ENCODE measurements at places on chromosomes 5 and 9.

DNA sequence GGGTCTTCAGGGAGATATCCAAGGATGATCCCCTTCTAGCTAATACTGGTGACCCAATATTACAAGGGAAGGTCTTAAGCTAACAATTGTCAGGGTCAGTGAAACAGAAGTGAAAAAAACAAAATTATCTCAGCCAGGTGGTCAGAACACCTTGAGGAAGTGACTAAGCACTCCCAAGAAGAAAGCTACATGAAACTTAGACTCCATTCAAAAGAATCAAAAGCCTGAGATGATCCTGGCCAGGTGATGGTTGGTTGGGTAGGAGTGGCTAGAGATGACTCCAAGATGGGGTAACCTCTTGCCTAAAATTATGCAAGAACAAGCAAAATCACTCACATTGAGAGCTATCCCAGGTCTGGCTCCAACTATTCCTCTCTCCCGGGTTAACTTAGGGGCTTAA is 5.4 kb downstream of the VCP start:
- DNase-seq: no peak

DNA sequence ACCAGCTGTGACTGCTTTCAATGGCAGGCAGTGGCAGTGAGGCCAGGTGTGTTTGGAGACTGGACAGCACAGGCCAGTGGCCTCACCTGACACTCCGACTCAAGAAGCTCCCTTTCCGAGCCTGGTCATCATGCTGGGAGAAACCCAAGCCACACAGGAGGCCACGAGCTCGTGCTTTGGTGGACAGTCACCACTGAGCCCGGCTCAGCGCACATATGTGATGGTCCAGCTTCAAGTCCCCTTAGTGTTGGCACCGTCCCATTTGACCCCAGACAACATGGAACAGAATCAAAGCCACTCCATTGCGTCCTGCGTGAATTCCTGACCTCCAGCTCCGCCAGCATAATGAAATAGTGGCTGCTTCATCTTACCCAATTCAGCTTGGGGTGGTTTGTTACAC is 64.0 kb upstream of the PPP1R26 start:
- DNase-seq: no peak

DNA sequence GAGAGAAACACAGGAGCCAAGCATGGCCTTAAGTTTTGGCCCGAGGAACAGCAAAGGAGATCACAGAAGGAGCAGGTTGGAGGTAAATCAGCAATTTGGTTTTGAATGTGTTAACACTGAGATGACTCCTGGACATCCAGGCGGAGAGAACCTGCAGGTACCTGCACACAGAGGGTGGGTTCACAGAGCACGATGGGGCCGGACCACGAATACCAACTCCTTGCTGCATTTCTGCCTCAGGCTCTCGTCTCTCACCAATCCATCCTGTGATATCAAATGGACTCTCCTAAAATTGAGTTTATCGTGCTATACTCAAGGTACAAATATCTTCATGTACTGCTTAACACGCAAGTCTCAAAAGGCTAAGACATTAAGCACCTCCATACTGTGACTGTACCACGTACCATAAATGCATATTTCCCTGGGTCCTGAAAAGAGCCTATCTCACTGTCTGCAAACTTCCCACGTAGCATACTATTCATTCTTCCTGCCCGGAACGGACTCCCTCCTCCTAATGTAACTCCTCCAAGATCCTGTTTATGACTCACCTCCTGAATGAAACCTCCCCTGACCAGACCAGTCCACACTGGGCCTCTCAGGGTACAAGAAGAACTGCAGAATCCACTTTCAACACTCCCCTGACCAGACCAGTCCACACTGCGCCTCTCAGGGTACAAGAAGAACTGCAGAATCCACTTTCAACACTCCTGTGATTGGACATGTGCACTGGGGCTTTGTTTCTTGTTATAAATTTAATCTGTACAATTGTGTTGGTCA is 380.8 kb upstream of the RFX3 start:
- no peak for DNase-seq

DNA sequence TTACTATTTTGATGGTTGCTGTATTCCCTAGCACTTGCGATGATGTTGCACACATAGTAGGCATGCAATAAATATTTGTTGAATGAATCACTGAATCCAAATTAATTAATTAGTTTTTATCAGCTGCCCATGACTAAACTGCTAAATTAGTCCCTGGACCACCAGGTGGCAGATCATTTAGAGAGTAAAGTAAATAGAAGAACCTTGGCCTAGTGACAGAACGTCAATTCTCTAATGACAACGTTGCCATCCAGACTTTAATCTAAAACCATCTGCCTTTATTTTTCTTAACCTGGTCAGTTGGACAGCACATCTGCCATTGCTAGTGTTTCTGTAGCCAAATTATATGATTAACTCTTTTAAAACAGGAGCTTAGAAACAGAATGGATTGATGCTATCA is 457.5 kb downstream of the KIF4B start:
- DNase-seq: no peak

DNA sequence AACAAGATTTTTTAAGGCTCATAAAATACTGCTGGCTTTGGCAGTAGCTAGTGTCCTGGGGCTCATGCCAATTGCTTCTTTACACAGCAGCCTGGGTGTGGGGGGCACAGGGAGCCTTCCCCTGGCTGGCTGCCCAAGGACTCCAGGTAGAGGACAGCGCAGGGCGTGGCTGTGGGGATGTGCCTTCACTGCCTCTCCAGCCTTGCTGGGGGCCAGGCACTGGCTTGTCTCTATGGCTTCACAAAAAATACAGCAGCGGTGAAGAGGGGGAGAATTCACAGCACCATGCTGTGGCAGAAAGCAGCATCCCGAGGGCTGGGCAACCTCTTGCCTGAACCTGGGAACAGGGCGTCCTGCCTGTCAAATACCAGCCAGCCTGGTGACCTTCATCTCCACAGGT is 57.4 kb downstream of the DAP start:
- no peak for DNase-seq

DNA sequence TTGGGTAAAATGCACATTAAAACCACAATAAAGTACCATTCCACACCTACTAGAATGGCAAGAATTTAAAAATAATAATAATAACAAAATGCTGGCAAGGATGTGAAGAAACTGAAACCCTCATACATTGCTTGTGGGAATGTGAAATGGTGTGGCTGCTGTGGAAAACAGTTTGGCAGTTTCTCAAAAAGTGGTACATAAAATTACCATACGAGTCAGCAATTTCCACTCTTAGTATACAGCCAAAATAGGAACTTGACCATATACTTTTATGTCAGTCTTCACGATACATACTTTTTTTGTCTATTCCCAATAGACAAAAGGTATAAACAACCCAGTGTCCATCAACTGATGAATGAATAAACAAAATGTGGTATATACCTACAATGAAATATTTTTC is 15.6 kb downstream of the FKBP15 start:
- no peak for DNase-seq

DNA sequence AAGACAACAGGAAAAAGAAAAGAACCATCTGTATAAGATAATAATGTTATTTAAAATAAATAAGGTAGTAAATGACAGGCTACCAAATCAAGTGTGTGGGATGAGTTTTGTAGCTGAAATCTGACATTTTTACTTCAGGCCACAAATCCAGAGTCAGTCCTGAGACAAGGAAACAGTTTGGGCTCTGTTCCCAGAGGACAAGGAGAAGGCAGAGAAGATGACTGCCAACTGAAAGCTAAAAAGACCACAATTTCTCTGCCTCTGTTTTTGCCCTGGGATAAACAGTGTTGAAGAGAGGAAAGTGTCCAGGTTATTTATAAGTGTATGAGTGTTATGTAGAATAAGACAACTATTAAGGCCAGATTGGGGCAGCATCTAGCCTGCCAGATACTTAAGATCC is 180.5 kb downstream of the NFIB start:
- no peak for DNase-seq

Measured in stimulated activated CD4-positive, alpha-beta T cell treated with anti-CD3 and anti-CD28 coated beads, TNF-alpha, amount 100 ng/mL, for 1 hour (primary cell).